Cerebellar nuclear complex (tissue), 1 donor: ENCODE measurements at places on chromosomes 3 and 15.

DNA sequence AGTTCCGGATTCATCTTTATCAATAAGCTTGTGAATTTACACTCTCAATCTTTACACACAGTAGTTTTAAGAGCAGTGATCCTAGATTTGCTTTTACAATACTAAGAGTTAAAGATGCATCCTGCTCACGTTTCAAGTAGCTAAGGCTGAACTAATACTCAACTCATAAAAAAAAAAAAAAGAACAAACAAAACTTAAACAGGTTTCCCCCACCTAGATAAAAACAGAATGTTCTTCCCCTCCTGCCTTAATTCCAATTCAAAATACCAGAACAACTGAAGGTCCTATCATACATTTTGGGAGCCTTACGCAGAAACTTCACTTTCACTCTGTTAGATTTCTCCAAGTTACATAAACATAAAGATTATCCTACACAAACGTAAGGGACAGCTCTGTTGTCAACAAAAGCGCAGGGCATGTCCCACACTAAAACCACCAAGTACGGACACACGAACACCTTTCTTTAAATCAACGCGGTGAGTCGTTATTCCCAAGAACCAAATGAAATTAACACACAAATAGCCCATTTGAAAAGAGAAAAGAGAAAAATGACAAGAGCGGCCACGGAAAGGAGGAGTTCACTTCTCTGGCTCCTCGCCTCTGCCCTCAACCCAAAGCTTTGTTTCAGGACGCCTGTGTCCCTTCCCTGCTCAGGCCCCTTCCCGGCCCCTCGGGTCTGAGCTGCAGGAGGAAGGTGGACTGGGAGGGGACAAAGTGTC is 941 bp downstream of the CBLB start:
- DNase-seq: no peak

DNA sequence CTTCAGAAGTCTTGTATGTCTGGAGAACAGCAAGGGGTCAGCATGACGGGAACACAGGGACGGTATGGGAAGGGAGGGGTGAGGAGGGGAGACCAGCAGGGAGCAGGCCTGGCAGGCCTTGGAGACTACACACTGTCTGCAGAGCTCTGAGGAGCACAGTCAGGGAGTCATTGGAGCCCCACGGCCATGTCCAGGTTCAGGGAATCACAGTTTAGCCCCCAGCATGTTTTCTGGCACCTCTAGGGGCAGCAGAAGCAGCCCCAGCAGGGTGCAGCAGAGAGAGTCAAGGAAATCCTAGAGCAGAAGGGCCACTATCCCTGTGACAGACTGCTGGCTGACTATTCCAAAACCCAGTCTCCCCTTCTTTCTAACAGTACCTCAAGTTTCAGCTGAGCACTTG is 3.2 kb downstream of the LAMP3 start:
- peak; percentile 17 for DNase-seq

DNA sequence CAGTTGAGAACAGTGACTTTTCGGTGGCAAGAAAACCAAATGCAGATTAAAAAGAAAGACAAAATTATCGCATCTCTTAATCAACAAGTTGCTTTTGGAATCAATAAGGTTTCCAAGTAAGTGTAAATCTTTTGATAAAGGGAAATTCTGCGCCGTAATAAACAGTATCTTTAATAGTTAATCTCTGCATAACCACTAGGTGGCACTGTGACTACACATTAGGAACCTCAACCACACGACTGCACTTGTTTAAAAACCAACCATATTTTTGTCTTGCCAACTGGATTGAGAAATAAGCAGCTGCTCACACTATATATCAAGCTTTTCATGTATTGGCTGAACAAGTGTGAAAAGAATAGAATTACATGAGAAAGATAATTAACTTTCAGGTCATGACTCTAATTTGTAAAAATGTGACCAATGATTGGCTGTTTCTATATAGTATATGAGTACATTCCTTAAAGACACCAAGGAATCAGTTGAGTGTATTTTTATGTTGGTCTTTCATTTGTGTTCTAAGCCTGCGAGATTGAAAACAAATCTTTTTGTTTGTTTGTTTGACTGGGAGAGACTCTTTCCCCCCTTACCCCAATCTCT is 72.7 kb downstream of the DZIP3 start:
- no peak for DNase-seq

DNA sequence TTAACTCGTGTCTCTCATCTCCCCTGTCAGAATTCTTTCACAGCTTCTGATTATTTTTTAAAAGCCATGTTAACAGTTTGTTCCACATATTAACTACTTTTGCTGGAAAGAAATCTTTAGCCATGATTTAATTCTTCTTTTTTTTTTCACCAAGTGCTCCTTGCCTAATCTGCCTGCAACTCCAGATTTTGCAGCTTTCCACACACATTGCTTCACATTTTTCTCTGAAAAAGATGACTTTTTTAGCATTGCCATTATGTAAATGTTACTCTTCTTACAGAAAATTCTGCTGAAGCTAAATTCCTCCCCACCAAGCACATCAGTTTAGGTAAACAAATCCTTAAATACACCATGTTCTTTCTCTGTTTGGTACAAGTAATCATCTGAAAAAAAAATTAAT is 23.4 kb upstream of the PPARG start:
- DNase-seq: no peak

DNA sequence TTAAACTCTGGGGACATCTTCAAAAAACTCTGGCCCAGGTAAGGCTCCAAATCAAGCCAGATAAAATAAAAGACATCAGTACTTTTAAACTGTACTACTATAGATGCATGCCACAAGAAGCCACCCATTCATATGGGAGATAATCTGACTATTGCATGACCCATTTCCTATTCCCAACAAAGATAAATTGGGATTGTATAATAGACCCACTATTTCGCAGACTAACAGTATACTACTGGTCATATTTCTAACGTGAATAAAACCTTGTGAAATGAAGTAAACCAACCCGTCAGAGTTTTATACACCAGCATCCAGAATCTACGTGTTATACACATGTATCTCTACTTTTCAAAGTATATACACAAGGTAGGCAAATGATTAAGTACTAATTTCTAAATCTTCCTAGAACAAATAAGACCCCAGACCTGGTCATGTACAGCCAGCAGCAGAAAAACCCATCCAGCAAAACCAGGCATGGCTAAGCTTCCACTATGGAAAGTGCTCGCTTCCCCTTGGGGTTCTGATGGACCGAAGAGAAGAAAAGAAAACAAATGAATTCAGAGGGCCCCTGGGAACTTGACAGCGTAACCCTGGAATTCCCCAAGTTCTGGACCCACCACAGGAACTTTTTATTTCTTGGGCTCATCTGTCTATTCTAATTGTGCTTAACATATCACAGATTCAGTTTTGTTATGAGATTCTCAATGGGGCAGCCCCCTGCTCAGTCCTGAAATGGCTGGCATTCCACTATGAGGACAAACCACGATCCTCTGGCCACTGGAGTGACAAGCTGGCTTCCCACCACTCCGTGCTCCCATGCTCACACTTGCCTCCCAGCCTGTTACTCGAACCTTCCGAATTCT is 69.1 kb downstream of the MB21D2 start:
- no peak for DNase-seq
